ENCODE measurements at places on chromosomes 11 and 22.

DNA sequence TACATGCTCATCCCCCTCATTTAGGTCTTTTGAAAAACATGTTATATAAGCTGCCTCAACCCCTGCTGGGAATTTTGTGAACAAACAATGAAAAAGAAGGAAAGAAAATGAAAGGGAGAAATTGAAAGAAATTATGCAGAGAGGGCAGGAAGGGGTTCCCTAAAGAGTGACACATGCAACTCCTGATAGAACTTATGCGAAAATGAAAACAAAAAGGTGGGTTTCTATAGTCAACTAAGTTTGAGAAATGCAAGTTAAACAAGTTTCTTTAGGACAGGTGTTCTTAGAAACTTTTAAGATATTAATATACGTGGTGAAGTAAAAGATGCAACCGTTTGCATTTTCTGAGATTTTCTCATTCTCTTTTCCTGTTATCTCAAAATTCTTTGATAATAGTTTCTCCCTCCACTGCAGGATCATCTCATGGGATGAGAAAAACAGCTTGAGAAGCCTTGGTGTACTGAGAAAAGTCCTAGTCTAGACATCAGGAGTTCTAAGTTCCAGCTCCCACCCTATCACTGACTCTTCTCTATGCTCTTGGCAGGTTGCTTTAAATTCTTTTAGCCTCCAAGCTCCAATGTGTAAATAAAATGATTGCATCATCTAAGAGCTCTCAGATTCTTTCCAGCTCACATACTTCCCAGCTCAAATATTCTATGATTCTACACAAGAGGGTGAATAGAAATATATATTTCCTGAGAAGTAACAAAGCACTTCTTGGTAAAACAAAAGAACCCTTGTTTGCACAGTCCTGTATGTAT, 109.2 kb downstream of the FAM76B start:
- DNase-seq: no peak

- DNase-seq: no peak
Measured at GRCh38 chr11:69362315-69362714, 68.4 kb downstream of the MYEOV start.

GRCh38 chr11:85628771-85629341, 463 bp downstream of the TMEM126B start:
- peak; percentile 19 for DNase-seq

DNA sequence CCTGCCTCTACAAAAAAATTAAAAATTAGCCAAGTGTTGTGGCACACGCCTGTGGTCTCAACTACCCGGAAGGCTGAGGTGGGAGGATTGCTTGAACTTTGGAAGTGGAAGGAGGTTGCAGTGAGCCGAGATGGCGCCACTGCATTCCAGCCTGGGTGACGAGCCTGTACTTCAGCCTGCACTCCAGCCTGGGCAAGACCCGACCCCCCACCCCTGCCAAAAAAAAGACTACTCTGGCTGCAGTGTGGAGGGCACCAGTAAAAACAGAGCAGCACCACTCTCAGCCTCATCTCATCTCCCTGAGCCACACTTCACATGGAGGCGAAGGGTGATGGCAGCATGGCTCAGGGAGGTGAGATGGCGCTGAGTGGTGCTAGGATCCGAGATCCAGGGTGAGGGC, 50.3 kb upstream of the THY1 start:
- DNase-seq: no peak

- no peak for DNase-seq
Measured at GRCh38 chr11:26201411-26201810, 130.5 kb upstream of the ANO3 start.

DNA sequence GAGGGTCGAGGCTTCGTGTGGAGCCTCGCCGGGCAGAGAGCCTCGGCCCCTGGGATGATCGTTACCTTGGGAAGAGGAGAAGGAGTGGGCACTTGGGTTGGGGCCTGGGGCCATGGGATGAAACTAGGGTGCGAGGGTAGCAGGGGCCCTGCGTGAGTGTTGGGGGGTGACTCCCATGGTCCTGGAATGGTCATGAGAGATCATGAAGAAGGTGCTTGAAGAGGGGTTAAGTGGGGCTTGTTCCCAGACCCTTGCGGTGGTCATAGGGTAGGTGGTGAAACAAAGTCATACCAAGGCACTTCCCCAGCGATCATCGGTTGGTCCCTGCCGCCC, 284 bp downstream of the CCS start:
- DNase-seq: no peak

GRCh38 chr11:79174045-79175008, 266.5 kb downstream of the TENM4 start:
- DNase-seq: no peak

DNA sequence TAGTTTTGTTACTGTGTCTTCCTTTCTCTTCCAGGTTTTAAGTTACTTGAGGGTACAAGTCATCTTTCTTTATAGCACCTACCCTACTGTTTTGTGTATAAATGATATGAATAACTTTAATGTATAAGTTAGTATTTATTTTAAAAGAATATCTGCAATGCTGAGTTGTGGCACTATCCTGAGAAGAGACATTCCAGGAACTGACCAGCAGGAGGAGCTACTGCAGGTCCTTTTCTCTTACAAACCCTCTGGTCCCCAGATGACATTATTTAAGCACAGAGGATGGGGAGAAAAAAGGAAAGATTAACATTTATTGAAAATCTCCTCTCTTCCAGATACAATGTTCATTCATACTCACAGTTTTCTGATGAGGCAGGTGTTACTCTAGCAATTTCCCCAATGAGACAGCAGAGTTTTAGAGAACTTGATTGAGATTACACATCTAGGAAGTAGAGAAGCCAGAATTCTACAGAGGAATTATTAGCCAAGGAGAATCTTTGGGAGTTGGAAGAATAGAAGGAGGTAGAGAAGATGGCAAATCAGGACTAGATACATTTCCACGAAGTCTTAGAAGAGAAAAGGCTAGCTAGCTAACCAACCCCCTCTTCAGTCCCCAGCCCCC, 541.2 kb upstream of the API5 start:
- DNase-seq: no peak

DNA sequence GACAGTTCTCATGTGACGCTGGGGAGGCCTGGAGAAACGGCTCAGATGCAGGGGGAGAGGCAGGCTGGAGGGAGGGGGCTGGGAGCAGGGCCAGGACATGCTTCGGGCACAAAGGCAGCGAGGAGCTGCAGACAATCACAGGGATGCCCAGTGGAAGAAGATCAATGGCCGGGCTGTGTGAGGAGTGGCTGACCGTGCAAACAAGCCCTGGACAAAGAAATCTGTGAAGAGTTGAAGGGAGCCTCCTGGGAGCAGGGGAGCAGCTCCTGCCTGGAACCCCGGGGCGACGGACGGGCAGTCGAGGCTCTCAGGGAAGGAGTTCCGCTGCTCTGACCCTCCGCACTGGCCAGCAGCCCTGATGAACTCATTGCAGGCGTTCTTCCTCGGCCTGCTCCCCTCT, 126.7 kb upstream of the B3GAT1 start:
- DNase-seq: no peak

- DNase-seq: no peak
Measured at GRCh38 chr11:11968511-11969280, 39.7 kb downstream of the DKK3 start.

GRCh38 chr22:43152357-43153071, 1.2 kb downstream of the TSPO start:
- DNase-seq: peak; percentile 34

- DNase-seq: no peak
Measured at GRCh38 chr11:104161751-104162450, 2.0 kb downstream of the PDGFD start.

GRCh38 chr11:75849894-75850293, 34.9 kb downstream of the UVRAG start:
- DNase-seq: no peak

- DNase-seq: no peak
Measured at GRCh38 chr11:64314805-64315561, 2.4 kb downstream of the TRMT112 start.

DNA sequence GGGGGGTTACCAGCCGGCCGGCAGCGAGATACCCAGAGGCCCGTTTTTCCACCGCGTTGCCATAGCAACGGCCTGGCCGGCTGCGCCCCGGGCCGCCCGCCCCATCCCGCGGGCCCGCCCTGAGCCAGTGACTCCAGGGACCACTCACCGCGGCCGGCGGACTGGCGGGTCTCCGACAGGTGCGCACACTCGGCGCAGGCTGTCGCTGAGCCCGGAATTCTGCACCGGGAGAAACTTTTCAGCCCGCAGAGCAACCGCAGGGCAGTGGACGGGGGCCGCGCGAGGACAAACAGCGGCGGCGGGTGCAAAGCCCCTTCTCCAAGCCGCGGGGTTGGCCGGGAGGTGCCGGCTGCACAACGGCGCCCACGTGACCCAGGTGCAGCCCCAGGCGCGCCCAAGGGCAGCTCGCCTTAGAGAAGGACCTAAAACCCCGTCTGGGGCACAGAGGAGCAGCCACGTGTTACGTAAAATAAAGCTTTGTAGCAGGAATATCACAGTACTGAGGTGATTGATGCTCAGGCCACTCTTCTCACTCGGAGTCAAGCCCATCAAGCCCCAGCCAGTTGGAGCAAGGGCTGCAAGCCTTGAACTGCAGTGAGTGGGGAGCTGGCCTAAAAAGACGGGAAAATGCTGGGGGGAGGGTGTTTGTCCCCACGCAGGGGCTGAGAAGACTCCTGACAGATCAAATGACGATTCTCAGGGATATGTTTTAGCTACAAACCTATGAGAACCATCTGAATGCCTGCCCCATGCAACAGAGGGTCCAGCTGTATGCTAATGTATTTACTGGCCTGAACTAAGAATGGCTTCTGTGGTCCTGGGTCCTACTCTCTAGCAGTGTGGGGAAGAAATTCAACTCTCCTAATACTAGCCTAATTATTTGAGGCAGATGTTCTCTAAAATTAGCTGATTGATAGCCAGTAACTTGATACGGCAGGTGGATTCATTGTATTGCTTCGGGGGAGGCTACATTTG, at the start of gene STK33:
Gene STK33, minus strand, starts transcription at position 294 of the 975 bp plus-strand sequence. CDS start 119,323 bp downstream, outside the sequence.
- no peak for DNase-seq

- no peak for DNase-seq
Measured at GRCh38 chr11:71995726-71996291, 2.9 kb upstream of the IL18BP start.

DNA sequence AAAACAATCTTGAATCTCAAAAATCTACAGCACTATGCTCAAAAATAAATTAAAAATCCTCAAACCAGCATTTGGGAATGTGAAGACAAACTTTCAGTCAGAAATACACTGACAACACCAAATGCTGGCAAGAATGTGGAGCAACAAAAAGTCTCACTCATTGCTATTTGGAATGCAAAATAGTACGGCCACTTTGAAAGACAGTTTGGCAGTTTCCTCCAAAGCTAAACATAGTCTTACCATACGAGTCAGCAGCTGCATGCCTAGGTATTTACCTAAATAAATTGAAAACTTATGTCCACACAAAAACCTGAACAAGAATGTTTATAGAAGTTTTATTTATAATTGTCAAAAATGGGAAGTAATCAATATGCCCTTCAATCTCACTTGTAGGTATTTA, 904.2 kb upstream of the LRRC4C start:
- no peak for DNase-seq

Data from activated CD8-positive, alpha-beta memory T cell treated with anti-CD3 and anti-CD28 coated beads for 4 hours (primary cell).